Type B pancreatic cell (in vitro differentiated cells): ENCODE measurements at places on chromosomes 11 and 22. TPM values are rescaled to one million over a fixed set of nuclear protein-coding genes. Genes with fewer than 3 reads are reported as not detected.

DNA sequence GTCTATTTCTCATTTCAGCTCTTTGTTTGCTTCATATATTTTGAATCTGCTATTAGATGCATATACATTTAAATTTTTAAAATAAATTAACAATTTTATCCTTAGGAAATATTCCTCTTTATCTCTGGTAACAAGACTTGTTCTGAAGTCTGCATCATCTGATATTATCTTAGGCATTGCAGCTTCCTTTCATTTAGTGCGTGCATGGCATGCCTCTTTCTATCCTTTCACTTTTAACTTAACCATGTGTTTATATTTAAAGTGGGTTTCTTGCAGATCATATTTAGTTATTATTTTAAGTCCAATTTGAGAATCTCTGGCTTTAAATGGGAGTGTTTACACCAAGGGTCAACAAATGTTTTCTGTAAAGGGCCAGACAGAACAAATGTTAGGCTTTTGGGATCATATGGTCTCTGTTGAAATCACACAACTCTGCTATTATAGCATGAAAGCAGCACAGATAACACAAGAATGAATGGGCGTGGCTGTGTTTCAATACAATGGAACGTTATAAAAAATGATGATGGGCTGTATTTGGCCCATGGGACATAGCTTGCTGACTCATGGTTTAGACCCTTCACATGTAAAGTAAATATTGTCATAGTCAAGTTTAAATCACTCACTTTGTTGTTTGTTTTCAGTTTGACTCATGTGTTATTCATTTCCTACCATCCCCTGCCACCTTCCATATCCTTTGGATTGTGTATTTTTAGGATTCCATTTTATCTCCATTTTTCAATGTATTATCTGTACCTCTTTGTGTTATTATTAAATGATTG is 83.9 kb upstream of the SNX19 start:
- DNase-seq = no peak
- peaks cover 4% of the 10 kb centered on the region for H3K27me3 ChIP-seq
- H3K4me1 ChIP-seq = no peaks in the 10 kb centered on the region

DNA sequence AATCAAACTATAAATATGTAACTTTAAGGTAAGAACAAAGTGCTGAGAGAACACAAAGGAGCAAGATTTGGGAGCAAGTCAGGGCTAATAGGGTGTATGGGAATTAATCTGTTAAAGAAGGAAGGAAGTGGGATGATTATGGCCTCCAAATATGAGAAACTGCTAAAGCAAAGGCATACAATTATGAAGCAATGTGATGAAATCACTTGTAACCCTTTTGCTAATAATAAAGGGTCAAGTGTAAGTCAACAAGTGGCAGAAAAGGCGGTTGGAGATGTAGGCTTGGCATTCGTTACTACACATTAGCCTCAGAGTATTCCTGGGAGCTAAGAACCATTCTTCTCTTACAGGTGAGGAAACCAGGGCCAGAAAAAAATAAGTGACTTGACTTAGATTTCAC is 1002.3 kb upstream of the TENM4 start:
- no peak for DNase-seq
- H3K4me3 ChIP-seq = no peak overlapping the region
- peaks cover 4% of the 10 kb centered on the region for H3K27me3 ChIP-seq
- no peaks in the 10 kb centered on the region for H3K4me1 ChIP-seq
- no peaks in the 10 kb centered on the region for H3K36me3 ChIP-seq
- no peak overlapping the region for H3K27ac ChIP-seq

DNA sequence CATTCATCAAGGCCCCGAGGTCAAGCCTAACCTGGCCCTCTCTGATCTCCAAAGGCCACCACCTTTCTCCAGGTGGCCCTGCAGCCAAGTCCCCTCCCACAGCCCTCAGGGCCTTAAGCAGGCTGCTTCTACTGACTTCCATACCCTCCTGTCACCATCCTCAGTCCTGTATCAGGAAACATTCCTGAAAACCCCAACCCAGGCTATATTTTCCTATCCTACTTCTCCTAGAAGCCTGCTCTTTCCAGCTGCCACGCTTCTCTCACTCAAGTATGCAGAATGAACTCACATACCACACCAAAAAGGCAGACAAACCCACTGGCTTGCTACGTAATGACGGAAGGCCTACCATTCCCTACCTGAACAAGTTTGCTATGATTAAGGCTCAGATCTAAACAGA is 23.6 kb downstream of the MORC2 start:
- H3K36me3 ChIP-seq = peaks cover 50% of the 10 kb centered on the region
- H3K4me1 ChIP-seq = peaks cover 4% of the 10 kb centered on the region
- no peak for DNase-seq
- H3K27ac ChIP-seq = no peak overlapping the region

DNA sequence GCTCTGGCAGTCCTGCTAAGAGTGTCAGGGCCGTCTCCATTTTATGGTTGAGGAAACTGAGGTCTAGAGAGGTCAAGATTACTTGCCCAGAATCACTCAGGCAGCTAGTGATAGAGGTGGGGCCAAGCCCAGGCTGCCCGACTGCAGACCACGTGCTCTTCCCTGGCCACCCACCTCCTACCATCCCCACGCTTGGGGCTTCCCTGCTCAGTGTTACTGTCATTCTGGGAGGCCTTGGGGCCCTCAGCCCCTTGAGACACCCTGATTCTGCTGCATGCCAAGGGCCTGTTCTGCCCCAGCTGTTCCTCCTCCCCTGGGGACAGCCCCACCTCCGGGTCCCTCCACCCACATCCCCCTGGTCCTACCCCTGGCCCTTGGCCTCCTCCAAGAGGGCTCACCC is 17.2 kb upstream of the TAB1 start:
- no peak overlapping the region for H3K4me3 ChIP-seq
- no peak for DNase-seq
- peaks cover 3% of the 10 kb centered on the region for H3K27me3 ChIP-seq
- H3K27ac ChIP-seq = no peak overlapping the region
- peaks cover 4% of the 10 kb centered on the region for H3K36me3 ChIP-seq

DNA sequence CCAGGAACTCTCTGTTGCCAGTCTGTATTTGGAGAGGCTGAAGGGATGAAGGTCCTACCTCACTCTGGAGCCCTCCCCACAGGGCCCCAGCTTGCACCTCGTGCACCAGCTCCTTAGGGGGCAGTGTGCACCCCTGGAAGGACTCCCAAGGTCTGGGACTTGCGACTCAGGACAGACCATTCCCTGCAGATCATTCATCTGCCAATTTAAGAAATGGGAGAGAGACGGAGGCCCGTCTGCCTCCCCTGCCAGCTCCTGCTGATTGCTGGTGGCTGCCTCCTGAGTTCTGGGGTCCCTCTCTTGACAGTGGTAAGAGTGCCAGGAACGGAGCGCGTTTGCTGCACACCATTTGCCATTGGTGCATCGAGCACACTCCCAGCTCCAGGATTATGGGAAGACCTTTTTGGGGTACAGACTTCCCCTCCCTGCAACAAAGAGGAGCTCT is 27.4 kb upstream of the MALAT1 start:
- no peaks in the 10 kb centered on the region for H3K36me3 ChIP-seq
- H3K4me3 ChIP-seq = no peak overlapping the region
- DNase-seq = no peak
- peaks cover 14% of the 10 kb centered on the region for H3K4me1 ChIP-seq

DNA sequence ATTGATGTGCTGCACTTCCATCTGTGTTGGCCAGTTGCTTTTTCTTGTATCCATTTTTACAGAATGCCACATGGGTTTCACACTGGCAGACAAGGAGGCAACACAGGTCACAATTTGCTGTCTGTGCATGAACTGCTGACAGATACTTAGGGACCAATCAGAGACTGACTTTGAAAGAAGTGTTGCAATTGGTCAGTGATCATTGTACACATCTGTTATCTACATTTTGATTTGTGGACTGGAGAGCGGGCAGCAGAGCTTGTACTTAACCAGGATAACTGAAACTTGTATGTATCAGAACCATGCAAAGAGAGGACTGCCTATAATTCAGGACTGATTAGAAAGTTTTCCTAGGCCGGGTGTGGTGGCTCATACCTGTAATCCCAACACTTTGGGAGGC is 21.8 kb downstream of the PRR5 start:
- no peaks in the 10 kb centered on the region for H3K27me3 ChIP-seq
- H3K4me3 ChIP-seq = no peak overlapping the region
- peaks cover 14% of the 10 kb centered on the region for H3K4me1 ChIP-seq
- H3K36me3 ChIP-seq = no peaks in the 10 kb centered on the region
- no peak overlapping the region for H3K27ac ChIP-seq

DNA sequence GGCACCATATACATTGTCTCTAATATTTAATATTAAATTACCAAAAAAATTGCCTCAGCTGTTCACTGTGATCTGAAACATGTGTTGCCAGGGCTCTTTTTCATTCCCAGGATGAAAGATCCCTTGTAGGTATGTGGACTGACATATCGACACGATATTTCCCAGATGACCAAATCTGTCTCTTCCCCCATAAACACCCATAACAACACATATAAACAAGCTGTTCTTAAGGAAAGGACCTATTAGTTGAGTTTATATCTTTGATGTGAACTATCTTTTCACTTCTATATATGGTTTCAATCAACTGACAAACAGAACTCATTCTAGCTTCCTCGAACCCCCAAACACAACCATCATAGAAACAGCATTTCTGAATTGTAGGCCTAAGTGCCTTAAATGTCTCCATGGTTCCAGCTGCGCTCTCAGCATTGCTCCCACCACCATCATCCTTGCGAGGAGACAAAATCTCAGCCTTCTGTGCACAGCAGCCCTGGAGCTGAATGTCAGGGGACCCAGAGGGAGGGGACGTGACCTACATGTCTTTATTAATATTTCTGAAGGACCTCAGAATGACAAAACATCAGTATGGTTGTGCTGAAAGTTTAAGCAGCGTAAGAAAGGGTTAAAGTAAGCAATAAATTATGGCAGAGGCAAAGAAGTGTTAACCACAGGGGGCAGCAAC is 67.0 kb downstream of the ETS1 start:
- peak overlapping the region; percentile 84 for H3K4me3 ChIP-seq
- H3K4me1 ChIP-seq = peaks cover 57% of the 10 kb centered on the region
- no peak overlapping the region for H3K27ac ChIP-seq
- DNase-seq = no peak
- no peaks in the 10 kb centered on the region for H3K36me3 ChIP-seq

DNA sequence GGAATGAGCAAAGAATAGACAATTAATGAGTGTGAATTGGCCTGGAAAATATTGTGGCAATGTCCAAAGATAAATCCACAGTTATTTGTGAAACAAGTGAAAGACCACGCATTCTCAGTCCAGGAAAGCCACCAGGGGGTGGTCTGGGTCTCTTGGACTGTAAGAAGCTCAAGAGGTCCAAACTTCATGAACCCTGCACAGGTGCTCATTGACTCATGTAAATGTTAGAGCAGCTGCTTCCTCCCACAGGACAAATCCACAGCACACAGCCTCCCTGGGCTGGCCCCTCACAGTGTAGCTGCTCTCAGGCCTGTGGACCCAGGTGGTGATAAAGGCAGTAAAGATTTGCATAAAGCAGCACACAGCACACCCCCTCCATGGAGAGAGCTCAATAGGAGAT is 114.0 kb downstream of the ZNF280B start:
- H3K4me3 ChIP-seq = no peak overlapping the region
- no peaks in the 10 kb centered on the region for H3K36me3 ChIP-seq
- peak; percentile 40 for DNase-seq
- peaks cover 49% of the 10 kb centered on the region for H3K27me3 ChIP-seq
- no peaks in the 10 kb centered on the region for H3K4me1 ChIP-seq

GRCh38 chr11:112644410-112645131 is 316.6 kb upstream of the NCAM1 start:
- no peaks in the 10 kb centered on the region for H3K4me1 ChIP-seq
- no peak overlapping the region for H3K4me3 ChIP-seq
- no peak overlapping the region for H3K27ac ChIP-seq
- DNase-seq = no peak
- peaks cover 4% of the 10 kb centered on the region for H3K27me3 ChIP-seq

- H3K27me3 ChIP-seq = peaks cover 23% of the 10 kb centered on the region
- no peak for DNase-seq
- H3K27ac ChIP-seq = no peak overlapping the region
- no peaks in the 10 kb centered on the region for H3K36me3 ChIP-seq
- no peak overlapping the region for H3K4me3 ChIP-seq
- H3K4me1 ChIP-seq = peaks cover 36% of the 10 kb centered on the region
These were observed 680.3 kb downstream of the NTM start for GRCh38 chr11:132050577-132051165.

- H3K27me3 ChIP-seq = no peaks in the 10 kb centered on the region
- no peaks in the 10 kb centered on the region for H3K4me1 ChIP-seq
- no peak overlapping the region for H3K4me3 ChIP-seq
- H3K27ac ChIP-seq = no peak overlapping the region
- peaks cover 37% of the 10 kb centered on the region for H3K36me3 ChIP-seq
These were observed 23.5 kb downstream of the CERK start for GRCh38 chr22:46714550-46714949.

MMP8 gene
- not detected in 2 replicates for total RNA-seq

SCUBE2 gene
- 7.9 and 12.7 TPM in 2 replicates for total RNA-seq
